Stimulated activated CD4-positive, alpha-beta T cell treated with anti-CD3 and anti-CD28 coated beads, Interleukin-1b, Interleukin-23, amount 100 ng/mL, for 1 hour (primary cell): ENCODE measurements at places on chromosomes 4 and X.

GRCh38 chrX:125954236-125954635 is 211.9 kb downstream of the DCAF12L2 start:
- no peak for DNase-seq

- no peak for DNase-seq
Observed at GRCh38 chr4:43360296-43360695, 467.8 kb downstream of the GRXCR1 start.

DNA sequence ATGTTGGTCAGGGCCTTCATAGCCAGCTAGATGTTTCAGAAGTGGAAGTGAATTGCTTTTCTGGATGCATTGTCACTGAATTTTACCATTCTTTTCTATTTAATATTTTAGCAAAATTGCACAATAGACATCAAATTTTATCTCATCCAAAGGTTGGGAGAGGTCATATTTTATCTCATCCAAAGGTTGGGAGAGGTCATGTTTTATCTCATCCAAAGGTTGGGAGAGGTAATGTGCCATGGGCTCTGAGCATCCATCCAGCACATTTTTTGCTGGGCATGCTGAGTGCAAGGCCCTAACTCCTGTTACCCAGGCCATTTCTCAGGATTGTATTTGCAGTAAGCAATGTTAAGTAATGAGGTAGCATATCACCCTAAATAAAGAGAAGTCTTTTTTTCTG is 14.7 kb upstream of the CYP2U1 start:
- no peak for DNase-seq

GRCh38 chr4:107578321-107578720 is 141.7 kb downstream of the PAPSS1 start:
- DNase-seq = no peak

DNA sequence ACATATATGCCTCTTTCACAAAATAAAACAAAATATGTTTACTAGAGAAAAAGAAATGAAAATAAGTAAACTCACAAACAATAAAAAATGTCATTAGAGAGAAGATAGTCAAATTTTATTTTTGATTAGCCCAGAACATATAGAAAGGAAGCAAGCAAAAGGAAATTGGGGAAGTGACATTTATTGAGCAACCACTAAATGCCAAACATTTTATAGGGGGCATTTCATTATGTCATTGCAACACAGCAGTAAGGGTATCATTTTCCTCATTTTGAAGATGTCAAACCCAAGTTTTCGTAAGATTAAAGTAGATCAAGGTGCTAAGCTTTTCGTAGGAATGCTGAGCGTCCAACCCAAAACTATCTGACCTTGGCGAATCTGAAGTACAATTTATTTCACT is 1331.5 kb upstream of the PABPC4L start:
- DNase-seq = no peak

GRCh38 chr4:163003979-163004378 is 162.7 kb downstream of the NAF1 start:
- DNase-seq = no peak

GRCh38 chr4:78688366-78688765 is 87.8 kb upstream of the BMP2K start:
- no peak for DNase-seq

DNA sequence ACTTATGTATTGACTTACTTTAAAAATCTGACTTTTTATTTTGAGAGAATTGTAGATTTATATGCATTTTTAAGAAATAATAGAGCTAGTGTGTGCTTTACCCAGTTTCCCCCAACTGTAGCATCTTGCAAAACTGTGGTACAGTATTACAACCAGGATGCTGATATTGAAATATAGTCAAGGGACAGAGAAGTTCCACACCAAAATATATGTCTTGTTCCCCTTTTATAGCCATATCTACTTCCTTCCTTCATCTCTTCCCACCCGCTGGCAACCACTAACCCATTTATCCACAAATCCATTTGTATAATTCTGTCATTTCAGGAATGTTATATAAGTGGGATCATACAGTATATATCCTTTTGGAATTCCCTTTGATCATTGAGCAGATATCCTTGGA is 16.8 kb downstream of the KDM6A start:
- DNase-seq = no peak

DNA sequence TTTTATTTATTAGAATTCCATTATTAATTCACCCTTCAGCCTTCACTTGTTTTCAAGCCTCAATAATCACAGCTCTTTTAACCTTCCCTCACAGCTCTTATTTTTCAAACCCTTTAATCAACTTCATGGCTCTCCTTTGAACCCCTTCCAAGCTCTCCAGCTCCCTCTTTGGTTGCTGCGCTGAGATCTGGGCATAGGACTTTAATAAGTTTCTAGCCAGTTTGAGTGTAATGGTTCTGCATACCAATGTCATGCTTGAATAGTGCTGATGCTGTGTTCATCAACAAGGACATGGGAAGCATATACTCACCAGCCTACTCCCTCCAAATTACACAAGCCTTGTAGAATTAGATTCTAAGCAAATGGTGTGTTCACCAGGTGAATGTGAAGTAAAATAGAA is 3.5 kb upstream of the RNF212 start:
- DNase-seq = no peak

DNA sequence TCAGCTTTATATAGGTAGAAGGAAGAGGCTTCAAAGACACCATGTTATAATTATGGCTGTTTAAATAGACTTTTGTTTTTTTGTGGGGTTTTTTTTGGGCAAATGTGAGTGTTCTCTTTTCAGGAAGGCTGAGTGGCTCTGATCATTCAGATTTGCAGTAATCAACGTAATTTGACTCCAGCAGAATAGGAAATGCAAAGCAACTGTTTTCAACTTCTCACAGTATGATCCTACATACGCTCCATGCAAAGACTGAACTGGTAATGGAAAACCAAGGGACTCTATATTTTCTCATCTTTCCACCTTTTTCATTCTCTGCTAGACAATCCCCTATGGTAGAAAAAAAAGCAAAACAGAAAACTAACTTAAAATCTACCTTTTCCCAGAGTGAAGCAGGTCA is 10.8 kb downstream of the ADH1B start:
- DNase-seq = no peak

DNA sequence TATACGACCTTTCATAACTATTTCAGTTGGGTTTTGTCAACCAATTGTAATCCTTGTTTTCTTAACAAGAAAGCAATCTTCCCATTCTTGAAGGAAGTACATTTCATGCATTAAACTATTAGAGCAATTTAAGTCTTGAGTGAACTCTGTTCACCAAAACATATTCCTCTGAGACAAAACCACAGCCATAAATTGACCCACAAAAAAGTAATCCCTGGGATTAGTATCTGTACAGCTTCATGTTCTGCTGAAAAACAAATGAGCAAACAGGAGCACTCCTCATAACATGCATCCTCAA is 207.0 kb upstream of the PDE5A start:
- no peak for DNase-seq

- no peak for DNase-seq
Observed at GRCh38 chrX:49230500-49231232, 2.5 kb downstream of the CACNA1F start.

- DNase-seq = no peak
Observed at GRCh38 chr4:119627267-119628255, 1.0 kb downstream of the PDE5A start.

GRCh38 chrX:107711521-107712181 is 63.9 kb downstream of the TSC22D3 start:
- DNase-seq = no peak

GRCh38 chr4:16225167-16225862 is 956 bp downstream of the TAPT1 start:
- no peak for DNase-seq

GRCh38 chr4:21470535-21470934 is 478.0 kb downstream of the KCNIP4 start:
- no peak for DNase-seq

- no peak for DNase-seq
Observed at GRCh38 chr4:168562041-168562571, 65.3 kb downstream of the PALLD start.

DNA sequence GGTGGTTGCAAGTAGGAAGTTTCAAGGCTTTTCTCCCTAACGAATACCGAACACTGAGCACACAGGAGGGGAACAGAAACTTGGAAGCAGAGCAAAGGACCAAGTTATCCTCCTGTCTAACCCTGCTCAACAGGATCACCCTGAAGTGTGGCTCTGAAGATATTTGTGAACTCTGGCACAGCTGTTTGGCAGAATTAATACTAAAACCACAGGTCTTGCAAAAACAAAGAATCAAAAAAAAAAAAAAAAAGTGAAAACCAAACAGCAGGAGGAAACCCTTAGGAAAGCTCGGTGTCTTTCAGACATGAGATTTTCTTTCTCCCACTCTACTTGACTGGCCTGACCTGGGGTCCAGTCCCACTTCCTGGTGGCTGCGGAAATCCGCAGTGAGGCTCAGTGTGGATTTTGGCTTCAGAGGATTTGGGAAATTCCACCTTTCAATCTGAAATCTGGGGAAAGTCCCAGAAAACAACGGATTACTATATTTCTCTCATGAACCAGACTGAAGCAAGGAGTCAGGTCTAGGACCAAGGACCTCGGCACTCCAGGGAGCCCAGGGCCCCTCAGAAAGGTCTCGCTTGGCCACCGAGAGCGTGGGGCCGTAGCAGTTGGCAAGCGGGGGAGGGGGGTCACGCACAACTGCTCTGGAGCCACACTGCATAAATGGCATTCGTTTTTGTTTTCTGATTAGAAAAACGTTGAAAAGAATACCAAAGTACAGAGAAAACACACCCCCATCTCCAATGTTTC is 867 bp downstream of the TIFA start:
- no peak for DNase-seq

- no peak for DNase-seq
Observed at GRCh38 chr4:993111-994029, at the start of gene SLC26A1. SLC26A1 (minus strand) TSS chr4:993404; CDS start chr4:991703, 1,701 bp downstream.

DNA sequence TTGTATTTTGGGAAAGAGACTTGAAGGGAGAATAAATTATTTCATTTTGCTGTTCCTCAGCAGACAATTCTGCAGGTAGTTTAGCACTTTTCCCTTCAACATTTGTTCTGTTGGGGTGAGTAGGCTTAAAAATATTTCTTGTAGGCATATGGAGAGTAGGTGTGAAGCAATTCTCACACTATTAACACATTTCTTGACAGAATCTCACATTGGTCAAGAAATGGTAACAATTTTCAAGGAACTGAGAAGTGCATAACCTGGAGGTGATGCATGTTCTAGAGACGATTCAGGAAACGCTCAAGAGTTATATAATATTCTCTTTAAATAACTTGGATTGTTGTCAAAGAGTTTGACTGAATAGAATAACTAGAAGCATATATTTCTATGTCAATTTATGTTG is 658.2 kb downstream of the STIM2 start:
- no peak for DNase-seq

- no peak for DNase-seq
Observed at GRCh38 chr4:73275318-73275654, 16.7 kb upstream of the ANKRD17 start.

GRCh38 chrX:6021316-6022091 is 207.2 kb downstream of the NLGN4X start:
- no peak for DNase-seq
